ENCODE measurements at places on chromosomes 5 and 9.

GRCh38 chr5:91069364-91069763 lies 313.8 kb downstream of the ARRDC3 start:
- no peak for DNase-seq

GRCh38 chr5:138022912-138023311 lies 10.0 kb downstream of the FAM13B start:
- DNase-seq = no peak

DNA sequence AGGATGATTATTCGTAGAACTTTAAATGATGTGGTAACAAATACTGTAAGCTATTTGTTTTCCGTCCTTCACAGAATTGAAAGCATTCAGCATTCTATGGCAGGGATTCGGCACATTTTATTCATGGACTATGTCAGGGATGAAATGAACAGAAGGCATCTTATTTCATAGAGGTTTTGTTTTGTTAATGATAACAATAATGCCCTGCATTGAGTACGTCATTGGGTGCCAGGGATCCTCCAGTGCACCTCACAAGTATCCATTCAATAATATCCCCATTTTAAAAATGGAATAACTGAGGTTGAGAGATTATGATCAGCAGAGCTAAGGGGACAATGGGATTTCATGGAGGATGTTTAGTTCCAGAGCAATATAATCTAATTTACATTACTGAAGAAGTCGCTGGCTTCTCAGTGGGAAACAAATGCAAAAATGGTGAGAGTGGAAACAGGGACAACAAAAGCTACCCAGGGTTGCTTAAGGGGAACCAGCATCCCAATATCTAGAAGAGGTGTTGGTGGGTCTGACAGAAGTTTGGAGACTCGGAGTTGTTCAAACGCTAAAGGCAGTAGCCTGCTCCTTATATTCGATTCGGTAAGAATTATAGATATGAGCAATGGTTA lies 985.7 kb upstream of the WWC1 start:
- no peak for DNase-seq

- no peak for DNase-seq
Measured at GRCh38 chr5:38466424-38467189, 89.8 kb downstream of the LIFR start.

DNA sequence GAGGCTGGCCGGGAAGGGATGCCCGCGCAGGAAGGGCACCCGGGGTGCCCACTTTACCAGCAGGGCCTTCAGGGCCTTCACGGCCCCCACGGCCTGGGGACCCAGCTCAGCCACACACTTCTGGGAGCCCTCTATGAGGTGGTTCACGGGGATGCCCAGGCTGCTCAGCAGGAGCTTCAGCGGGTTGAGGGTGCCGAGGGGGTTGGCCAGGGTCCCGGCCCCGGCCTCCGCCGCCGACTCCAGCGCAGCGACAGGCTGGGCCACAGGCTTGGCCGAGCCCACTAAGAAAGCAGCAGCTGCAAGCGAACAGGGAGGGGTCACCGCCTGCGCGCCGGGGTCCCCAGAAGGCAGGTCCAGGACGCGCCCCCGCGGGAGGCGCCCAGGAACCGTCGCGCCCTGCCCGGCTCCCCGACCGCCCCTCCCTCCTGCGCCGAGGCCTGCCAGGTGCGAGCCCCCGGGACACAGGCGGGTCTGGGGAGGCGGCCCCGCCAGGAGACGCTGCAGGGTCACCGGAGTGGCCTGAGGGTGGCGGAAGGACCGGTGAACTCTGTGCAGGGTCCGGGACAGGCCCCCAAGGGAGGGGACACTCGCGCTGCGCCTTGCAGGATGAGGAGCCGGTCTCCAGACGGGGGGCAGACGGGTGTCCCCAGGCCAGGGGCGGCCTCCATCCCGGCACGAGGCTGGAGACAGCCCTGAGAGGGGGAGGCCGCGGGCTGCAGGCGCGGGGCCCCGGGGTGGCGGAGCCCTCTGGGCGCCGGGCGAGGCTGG lies 572 bp downstream of the SCGB3A1 start:
- no peak for DNase-seq

GRCh38 chr5:77852514-77853352 lies 76.6 kb upstream of the TBCA start:
- no peak for DNase-seq

- DNase-seq = no peak
Measured at GRCh38 chr9:124251605-124252378, 6.0 kb upstream of the NEK6 start.

- no peak for DNase-seq
Measured at GRCh38 chr9:130112538-130113151, 58.9 kb downstream of the GPR107 start.

DNA sequence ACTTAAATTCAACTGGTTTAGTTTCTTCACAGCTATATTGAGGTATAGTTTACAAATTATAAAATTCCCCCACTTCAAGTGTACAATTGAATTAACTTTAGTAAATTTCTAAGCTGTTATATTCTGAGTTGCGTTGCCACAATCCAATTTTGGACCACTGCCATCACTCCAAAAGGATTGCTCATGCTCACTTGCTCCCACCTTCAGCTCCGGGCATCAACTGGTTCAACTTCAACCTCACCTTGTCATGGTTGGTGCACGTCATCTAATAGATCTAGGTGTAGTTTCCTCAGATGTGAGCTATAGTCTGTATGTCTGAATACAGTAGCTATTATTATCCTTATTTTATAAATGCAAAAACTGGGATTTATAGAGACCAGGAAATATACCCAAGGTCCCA lies 942.5 kb upstream of the WWC1 start:
- no peak for DNase-seq

DNA sequence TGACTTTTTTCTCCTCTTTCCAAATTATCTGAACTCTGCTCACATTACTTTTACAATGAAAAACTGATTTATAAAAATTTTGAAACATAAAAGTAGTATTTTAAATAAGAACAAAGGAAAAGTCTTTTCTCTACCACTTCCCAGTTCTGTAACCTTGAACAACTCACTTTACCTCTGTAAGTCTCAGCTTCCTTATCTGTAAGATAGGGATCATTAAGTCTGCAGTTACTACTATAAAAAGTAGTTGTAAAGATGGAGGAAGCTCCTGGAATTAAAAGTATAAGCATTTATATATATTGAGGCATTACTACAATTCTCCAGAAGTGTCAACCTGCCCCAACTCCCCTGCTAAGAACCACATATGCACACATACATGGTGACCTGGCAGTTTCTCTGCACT lies 88.0 kb downstream of the TTC39B start:
- no peak for DNase-seq

DNA sequence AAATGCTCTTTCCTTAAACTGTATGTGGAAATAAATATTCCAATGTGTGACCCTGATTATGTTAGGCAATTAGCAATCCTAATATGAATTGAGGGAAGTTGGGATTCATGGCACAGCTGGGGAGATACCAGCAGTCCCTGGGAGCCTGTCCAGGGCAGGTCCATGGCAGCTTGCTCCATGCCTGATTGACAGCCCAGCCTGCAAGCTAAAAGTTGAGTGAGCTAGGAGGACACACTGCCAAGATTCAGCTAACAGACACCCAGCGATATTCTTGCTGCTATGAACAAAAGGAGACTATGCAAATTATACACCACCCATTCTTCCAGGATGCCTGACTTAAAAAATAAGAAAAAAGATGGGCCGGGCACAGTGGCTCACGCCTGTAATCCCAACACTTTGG lies 6.2 kb downstream of the TGFBI start:
- DNase-seq = no peak

GRCh38 chr5:17439956-17440355 lies 58.1 kb upstream of the TAF11L2 start:
- DNase-seq = no peak

DNA sequence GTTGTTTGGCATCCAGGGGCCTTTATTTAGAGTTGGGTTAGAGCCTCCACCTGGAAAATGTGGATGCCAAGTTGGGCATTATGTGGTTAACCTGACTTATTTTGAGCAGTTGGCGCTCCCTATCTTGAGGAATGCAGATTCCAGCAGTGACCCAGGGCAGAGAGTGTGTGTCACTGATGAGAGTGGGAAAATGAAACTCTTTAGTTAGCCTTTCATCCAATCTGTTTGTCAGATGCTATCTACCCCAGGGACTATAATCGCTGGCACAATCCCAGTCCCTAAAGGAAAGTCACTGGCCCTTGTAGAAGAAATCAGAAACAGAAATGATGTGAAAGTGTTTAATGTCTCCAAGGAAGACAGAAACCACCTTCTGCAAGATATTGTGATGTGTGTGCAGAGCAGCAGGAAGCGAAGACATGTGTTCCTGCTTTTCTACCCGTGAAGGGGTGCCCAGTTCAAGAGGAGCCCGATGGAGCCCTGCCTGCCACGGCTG lies 10.2 kb upstream of the STING1 start:
- no peak for DNase-seq

GRCh38 chr5:92908952-92909601 lies 671.9 kb downstream of the NR2F1-AS1 start:
- DNase-seq = no peak

DNA sequence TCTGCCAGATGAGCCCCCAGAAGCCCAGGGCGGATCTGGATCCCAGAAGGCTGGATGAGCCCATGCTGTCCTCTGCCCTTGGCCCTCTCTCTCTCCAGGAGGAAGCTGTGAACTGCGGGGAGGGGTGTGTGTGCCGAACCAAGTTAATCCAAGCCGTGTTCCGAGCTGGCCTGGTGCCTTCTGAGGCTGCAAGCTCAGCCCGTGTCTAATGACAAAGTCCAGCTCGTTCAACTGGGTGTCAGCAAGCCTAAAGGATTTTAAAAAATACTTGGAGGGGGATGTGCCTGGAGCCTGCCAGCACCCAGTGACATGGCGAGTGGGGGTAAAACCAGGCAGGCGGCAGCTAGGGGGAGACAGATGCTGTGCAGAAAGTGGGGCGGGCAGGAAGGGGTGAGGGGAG lies 8.0 kb downstream of the STC2 start:
- no peak for DNase-seq

DNA sequence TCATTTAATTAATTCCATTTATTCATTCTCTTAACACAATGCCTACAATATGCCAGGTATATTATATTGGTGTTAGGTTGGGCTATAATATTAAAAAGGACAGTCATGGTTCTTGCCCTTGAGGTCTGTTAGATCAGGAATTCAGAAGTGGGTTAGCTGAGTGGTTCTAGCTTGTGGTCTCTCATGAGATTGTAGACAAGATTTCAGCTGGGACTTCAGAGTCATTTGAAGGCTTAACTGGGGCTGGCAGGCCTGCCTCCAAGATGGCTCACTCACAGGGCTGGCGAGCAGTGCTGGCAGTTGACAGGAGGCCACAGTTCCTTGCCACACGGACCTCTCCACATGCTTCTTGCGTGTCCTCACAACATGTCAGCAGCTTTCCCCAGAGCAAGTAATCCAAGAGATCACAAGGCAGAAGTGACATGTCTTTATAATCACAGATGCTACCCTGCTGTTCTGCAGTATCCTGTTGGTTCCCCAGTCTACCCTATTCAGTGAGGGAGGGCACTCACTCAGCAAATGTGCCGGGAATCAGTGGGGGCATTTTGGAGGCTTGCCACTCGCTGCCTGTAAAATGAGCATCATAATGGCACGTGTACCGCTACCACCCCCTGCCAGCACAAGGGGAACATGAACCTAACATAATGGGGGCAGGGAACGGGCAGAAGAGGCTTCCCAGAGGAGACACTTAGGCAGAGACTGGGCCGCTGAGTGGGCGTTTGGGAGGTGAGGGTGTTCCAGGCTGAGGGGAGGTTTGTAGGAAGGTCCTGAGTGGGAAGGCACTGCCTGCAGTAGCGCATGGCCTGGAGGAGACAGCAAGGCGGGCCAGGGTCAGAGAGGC lies 70.0 kb downstream of the EXOSC2 start:
- no peak for DNase-seq

DNA sequence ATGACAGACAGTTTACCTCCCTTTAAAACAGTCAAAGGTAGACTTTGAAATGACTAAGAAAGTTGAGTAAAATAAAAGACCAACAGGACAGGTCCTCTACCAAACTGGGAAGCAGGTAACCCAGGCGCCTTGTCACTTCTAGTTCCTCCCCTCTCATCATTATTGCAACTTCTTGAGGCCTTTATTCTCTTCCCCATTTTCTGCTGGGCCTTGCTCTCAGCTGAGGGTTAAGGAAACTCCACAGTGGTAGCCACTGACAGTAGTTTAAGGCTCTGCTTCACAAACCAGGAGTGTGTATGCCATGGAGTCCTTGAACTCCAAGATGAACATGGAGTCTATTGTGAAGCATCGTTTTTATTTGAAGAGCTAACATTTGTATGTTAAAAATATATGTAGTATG lies 36.9 kb upstream of the TCERG1 start:
- no peak for DNase-seq

GRCh38 chr5:27144456-27144855 lies 106.1 kb upstream of the CDH9 start:
- no peak for DNase-seq

DNA sequence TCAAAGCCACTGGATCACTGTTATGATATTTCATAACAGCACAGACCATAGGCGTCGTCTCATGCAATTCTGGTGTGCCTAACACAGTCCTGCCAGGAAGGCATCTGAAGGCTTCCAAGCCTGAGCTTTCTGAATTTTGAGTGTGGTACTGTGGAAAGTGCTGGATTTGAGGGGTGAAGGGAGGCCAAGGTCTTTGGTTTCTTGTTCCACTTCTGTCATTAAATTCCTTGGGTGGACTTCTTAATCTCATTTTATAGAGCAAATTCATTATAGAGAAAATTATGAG lies 441.3 kb upstream of the PIK3R1 start:
- no peak for DNase-seq

DNA sequence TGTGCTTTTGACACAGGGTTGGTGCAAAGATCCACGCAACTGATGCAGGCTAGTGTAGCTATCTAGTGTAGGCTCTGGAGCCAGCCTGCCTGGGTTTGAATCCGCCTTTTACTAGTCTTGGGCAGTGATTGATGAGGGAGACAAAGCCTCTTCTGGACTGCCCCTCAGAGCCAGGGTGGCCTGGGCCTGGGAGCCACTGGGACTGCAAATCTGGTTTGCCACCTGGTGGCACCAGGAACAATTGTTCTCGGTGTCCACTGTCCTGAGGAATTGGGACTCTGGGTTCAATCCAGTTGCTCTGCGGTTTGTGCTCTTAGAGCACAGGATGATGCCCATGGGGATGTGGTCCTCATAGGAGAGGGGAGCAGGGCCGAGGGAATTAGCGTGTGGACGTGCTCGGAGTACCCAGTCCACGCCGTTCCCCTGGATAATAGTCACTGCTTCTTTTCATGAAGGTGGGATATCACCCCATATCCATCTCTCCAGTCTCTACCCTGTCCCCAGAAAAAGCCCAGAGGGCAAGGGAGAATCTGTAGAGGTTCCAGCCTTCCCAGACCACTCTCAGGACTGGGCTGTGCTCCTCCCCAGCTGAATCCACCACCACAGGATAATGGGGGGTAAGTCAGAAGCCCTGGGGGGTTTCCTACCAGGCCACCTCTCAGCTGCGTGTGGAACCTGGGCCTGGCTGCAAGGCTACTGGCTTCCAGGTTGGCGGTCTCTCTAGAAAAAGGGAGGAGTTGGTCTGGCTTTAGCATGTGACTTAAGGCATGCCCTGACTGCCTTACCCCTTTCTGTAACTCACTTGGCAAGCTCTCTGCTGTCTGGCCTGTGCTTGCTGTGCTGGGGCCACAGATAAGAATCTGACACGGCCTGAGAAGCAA lies 1.9 kb downstream of the B4GALT7 start:
- no peak for DNase-seq

- no peak for DNase-seq
Measured at GRCh38 chr5:132259069-132259851, 1.8 kb downstream of the PDLIM4 start.
